Mesothelial cell of epicardium (in vitro differentiated cells): ENCODE measurements at places on chromosomes 5 and 9. TPM values are rescaled to one million over a fixed set of nuclear protein-coding genes. Genes with fewer than 3 reads are reported as not detected.
A peak's percentile ranks its signal among the peaks of the same experiment; 100 is the strongest.

DNA sequence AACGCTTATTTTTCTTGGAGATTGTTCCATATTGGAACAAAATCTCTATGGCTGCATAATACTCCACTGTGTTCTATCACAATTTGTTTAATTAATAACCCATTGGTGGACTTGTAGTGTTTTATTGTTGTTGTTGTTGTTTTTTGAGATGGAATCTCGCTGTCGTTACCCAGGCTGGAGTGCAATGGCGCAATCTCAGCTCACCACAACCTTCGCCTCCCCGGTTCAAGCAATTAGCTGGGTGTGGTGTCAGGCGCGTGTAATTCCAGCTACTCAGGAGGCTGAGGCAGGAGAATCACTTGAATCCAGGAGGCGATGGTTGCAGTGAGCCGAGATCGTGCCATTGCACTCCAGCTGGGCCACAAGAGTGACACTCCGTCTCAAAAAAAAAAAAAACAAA, 38.7 kb downstream of the SPRY4 start:
- no peak overlapping the region for H3K27ac ChIP-seq
- no peak for DNase-seq
- no peaks in the 10 kb centered on the region for H3K27me3 ChIP-seq
- no peaks in the 10 kb centered on the region for H3K36me3 ChIP-seq
- H3K4me3 ChIP-seq: no peak overlapping the region

DNA sequence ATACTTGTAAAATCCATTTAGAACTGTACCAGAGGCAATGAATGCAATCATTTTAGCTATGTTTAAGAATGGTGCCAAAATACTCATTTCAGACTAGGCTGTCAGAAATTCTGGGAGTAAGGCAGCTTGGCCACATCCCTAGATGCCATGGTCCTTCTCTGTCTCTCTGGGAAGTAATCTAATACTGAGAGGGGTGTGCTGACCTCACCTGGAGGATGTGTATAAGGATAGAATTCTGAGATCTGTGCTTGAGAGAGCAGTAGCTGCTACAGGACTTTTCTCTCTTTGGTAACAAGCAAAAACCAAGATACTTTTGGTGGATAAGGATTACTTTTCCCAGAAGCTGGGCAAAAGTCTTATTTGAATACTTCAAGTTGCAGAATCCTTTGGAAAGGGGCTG, 68.1 kb upstream of the MRPS30 start:
- DNase-seq: no peak
- H3K27me3 ChIP-seq: no peaks in the 10 kb centered on the region

- peaks cover 2% of the 10 kb centered on the region for H3K4me1 ChIP-seq
- peaks cover 4% of the 10 kb centered on the region for H3K27me3 ChIP-seq
- H3K27ac ChIP-seq: no peak overlapping the region
- no peaks in the 10 kb centered on the region for H3K36me3 ChIP-seq
- no peak for DNase-seq
These were observed 238.8 kb downstream of the DMAC1 start for GRCh38 chr9:7560669-7561305.

- H3K4me3 ChIP-seq: no peak overlapping the region
- H3K27me3 ChIP-seq: peaks cover 38% of the 10 kb centered on the region
- DNase-seq: no peak
- peaks cover 10% of the 10 kb centered on the region for H3K4me1 ChIP-seq
- no peak overlapping the region for H3K27ac ChIP-seq
These were observed 139.7 kb downstream of the SEC61B start for GRCh38 chr9:99361817-99362216.

DNA sequence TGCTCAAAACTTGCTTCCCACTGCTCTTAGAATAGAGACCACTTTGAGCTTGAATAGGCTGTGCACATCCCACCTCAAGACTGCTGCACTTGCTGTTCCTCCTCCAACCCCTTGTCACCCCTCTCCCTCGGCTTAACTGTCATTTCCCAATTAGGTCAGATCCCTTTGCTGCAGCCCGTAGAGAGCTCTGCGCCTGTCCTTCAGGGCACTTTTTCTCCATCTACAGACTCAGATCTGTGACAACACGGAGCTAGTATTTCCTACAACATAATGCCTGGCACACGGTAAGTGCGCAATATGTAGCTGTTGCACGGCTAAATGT, 485 bp upstream of the HABP4 start:
- no peak for DNase-seq
- H3K4me1 ChIP-seq: peaks cover 19% of the 10 kb centered on the region
- H3K36me3 ChIP-seq: no peaks in the 10 kb centered on the region
- H3K4me3 ChIP-seq: peak overlapping the region; percentile 67

DNA sequence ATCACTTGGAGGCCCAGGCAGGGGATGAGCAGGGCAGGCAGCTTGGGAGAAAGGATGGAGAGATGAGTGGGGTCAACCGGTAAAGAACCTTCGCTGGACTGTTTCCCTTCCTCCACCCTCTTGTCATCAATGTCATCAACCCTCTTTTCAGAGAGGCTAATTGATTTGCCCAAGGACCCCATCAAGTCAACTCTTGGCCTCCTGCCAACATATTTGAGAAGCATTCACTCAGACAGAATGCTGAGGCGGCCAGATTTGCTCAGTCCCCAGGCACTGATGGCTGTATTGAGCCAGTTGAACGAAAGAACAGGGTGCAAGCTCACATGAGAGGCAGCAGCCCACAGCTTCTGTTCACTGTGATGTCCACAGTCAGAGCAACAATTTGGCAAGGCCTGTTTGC, 193.5 kb downstream of the RFK start:
- H3K4me1 ChIP-seq: peaks cover 14% of the 10 kb centered on the region
- no peak for DNase-seq
- no peak overlapping the region for H3K27ac ChIP-seq
- no peaks in the 10 kb centered on the region for H3K36me3 ChIP-seq
- no peak overlapping the region for H3K4me3 ChIP-seq
- no peaks in the 10 kb centered on the region for H3K27me3 ChIP-seq

DNA sequence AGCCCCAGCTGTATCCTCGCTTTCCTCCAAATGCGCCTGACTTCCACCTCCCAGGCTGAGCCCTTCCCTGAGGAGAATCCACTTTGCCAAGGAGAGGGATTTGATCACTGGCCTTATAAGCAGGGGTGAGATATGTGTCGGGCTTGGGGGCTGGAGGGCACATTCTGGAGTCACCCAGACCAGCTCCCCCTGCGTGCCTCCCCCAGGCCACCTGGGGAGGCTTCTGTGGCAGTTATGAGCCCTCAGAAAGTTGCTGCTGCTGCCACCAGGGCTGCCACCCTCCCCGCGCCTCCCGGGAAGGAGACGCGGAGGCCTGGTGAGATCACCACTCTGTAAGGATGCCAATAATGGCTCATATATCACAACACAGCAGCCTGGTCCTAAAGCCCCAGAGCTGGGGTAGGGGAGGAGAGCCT, 211.5 kb downstream of the PAPPA start:
- H3K4me1 ChIP-seq: peaks cover 24% of the 10 kb centered on the region
- no peaks in the 10 kb centered on the region for H3K36me3 ChIP-seq
- H3K27ac ChIP-seq: peak overlapping the region; percentile 14
- no peaks in the 10 kb centered on the region for H3K27me3 ChIP-seq

- H3K4me3 ChIP-seq: no peak overlapping the region
- peaks cover 48% of the 10 kb centered on the region for H3K27me3 ChIP-seq
- no peak overlapping the region for H3K27ac ChIP-seq
These were observed 62.1 kb upstream of the RXRA start for GRCh38 chr9:134264169-134264568.

DNA sequence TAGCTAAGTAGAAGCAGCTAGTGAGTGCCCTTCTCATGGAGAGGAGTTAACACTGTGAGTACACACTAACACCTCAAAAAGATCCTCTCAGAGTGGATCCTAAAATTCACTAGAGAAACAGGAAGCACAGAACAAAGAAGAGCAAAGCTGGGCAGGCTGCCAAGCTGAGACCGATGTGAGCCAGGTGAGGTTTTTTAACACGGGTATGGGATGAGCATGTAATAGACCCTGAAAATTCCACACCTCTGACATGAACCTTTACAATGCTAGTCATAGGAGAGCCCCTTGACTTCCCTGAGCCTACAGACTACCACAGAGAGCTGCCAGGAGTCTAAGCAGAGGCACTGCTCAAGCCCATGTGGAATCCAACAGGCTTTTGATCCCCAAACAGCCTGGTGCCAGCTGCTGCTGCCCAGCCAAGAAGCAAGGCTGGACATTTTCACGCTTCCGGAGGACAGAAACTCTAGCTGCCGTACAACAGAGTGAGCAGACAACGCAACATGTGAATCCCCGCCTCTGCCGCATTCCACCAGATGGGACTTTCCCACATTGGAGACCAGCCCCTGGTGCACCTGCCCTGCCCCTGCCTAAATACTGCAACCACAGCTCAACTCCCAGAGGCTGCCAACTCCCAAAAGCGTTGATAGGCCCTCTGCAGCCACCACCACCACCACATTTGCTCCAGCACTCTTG, 280.8 kb downstream of the CDH10 start:
- no peak overlapping the region for H3K4me3 ChIP-seq
- H3K27ac ChIP-seq: no peak overlapping the region
- H3K4me1 ChIP-seq: peaks cover 10% of the 10 kb centered on the region
- no peaks in the 10 kb centered on the region for H3K36me3 ChIP-seq
- no peaks in the 10 kb centered on the region for H3K27me3 ChIP-seq

DNA sequence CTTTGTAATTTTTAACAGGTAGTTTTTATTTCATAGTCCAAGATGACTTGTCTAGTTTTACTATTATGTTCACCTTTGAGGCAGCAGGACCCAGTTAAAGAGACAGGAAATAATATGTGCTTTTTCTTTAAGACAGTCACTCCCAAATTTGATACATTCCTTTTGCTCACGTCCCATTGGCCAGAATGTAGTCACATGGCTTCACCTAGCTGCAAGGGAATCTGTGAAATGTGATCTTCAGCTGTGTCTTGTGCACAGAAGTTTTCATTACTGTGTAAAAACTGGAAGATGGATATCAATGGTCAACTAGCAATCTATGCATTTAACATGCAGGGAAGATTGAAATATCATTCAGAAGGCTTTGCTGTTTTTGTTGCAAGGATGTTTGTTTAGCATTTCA, 41.1 kb downstream of the XRCC4 start:
- H3K36me3 ChIP-seq: peaks cover 27% of the 10 kb centered on the region
- no peaks in the 10 kb centered on the region for H3K4me1 ChIP-seq
- H3K27me3 ChIP-seq: no peaks in the 10 kb centered on the region
- DNase-seq: no peak
- H3K27ac ChIP-seq: no peak overlapping the region

DNA sequence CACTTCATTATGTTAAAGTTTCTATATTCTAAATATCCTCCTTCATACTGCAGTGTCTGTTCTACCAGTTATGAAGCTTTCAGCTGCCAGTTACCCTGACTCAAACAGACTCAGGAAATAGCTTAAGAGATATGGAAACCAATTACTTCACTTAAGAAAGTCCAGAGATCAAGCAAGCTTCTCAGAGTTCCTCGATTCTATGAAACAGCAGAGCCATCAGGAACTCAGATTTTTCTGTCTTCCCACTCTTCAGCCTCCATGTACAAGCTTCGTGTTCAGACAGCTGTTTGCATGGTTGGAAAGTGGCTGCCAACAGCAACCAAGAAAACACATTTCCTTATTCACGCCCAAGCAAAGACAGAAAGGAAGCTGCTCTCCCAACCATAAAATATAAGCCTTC, 216.1 kb downstream of the ACTL7B start:
- DNase-seq: no peak
- H3K4me3 ChIP-seq: no peak overlapping the region
- peaks cover 2% of the 10 kb centered on the region for H3K27me3 ChIP-seq
- H3K4me1 ChIP-seq: peaks cover 24% of the 10 kb centered on the region
- H3K27ac ChIP-seq: no peak overlapping the region

DNA sequence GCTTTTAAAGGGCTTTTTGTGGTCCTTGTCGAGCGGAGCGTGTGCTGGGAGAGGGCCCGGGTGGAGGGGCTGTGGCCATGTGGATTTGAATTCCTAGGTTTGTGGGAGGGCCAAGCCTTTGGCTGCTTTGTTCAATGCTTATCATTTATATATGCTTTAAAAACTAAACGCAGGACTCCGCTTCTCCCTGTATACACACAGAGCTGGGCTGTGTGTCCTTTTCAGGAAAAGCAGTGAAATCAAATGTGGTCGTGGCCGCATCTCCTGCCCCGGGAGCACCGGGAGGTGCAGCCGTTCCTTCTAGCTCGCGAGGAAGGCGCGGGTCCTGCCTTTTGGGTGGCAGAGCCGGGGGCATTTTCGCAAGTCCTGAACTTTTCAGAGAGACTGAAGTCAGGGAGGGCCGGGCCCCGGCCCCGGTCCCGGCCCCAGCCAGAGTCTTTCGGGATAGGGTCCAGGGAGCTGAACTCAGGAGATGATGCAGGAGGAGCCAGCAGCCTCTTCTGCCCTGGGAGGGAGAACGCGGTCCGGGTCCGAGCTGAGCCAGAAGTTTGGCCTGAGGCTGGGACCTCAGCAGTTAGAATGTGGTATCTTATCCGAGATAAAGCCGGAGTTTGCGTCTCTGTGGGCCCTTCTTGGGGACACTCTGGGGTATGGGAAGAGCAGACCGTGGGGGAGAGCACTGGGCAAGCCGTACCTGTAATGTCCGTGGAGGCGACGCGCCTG, 158.8 kb downstream of the C9orf152 start:
- no peaks in the 10 kb centered on the region for H3K36me3 ChIP-seq
- DNase-seq: peak; percentile 23
- peak overlapping the region; percentile 62 for H3K27ac ChIP-seq
- H3K4me3 ChIP-seq: peak overlapping the region; percentile 82

GRCh38 chr5:50768634-50769033, 102.2 kb downstream of the PARP8 start:
- H3K4me3 ChIP-seq: no peak overlapping the region
- no peak for DNase-seq
- peaks cover 19% of the 10 kb centered on the region for H3K36me3 ChIP-seq
- H3K4me1 ChIP-seq: peaks cover 10% of the 10 kb centered on the region

DNA sequence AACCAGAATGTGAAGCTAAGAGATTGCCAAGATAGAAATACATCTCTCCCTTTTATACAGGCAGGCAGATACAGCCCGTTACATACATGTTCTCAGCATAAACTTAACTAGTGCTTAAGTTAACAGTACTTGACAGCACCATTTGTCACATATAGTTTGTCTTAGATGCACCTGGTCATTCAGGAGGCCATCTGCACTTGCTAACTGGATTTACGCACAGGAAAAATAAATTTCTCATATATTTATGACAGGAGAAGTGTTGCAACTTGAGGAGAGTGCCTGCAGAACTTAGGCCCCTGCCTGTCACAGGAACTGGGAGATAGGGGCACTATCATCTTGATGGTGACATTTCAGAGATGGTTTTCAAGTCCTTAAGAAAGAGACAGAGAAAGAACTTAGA, 1462.1 kb upstream of the CDH9 start:
- DNase-seq: no peak
- H3K4me3 ChIP-seq: no peak overlapping the region
- no peaks in the 10 kb centered on the region for H3K27me3 ChIP-seq
- no peak overlapping the region for H3K27ac ChIP-seq

PCDHA10 gene
- 18.6 to 20.1 TPM (median 19.8 TPM) in 3 replicates for total RNA-seq

GRM6 gene
- total RNA-seq: not detected in 3 replicates
